ENCODE measurements at places on chromosomes 6 and 20.

DNA sequence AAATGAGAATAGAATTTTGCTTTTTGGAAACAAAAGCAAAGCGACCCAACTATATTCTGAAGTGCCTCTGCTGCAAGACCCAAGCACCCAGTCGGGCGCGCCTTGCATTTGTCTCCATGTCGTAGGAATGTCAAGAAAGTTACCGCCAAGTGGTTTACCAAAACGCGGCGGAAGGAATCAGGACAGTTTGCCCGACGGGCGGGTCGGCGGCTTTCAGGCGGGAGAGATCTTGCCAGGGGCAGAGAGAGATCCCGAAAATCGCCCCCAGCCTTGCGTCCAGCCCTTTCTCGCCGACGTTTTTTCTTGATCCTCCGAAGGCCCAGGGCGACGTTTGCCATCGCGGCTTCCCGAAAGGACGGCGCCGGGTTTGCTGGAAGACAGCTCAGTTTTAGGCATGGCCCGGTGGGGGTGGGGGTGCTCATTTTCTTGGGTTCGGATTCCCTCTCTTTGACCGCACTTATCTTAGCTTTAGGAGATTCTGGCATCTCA, 4.0 kb upstream of the LIN28B start:
- no peak for DNase-seq

GRCh38 chr6:55566036-55566710, 12.8 kb downstream of the HMGCLL1 start:
- no peak for DNase-seq

DNA sequence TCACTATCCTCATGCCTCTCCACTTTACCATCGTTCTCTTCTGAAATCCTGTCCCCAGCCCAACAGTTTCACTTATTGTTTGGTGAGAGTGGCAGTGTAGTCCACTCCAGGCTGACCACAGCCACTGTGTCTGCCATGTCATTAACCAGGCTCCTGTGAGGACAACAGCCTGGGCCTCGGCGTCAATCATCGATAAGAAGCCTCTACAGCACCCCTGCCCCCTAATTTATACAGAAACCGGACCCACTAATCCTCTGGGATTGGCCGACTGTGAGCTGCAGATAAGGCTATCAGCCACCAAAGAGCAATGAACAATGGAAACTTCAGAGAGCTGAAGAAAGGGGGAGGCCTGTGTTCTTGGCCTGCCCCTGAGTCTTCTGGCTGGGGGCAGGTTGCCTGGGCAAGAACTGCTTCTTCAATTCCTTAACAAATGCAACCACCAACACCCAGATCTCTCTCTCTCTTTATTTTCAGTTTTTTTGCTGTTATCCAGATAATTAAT, 3.4 kb downstream of the EGFL8 start:
- no peak for DNase-seq

- no peak for DNase-seq
These were observed 128.0 kb upstream of the GGTLC1 start for GRCh38 chr20:24116611-24117010.

GRCh38 chr20:20259533-20259932, 108.4 kb upstream of the INSM1 start:
- DNase-seq, result no peak

GRCh38 chr6:33962246-33963027, 158.6 kb upstream of the MLN start:
- no peak for DNase-seq

- no peak for DNase-seq
These were observed 591 bp upstream of the DCBLD1 start for GRCh38 chr6:117481926-117482239.

GRCh38 chr6:97110626-97111025, 172.4 kb downstream of the MMS22L start:
- no peak for DNase-seq

GRCh38 chr6:16800942-16801341, 39.7 kb upstream of the ATXN1 start:
- no peak for DNase-seq

DNA sequence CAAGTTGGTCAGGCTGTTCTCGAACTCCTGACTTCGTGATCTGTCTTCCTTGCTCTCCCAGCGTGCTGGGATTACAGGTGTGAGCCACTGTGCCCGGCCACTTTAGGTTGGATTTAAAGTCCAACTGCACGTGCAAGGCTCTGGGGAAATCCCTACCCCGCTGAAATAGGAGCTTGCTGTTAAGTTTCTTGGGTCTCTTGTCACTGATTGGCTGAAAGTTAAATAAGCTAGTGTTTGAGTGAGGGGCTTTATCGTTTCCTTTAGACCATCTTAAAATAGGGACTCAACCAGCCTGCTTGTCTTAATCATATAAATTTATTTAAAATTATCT, 11.1 kb upstream of the SERINC1 start:
- DNase-seq, result no peak

DNA sequence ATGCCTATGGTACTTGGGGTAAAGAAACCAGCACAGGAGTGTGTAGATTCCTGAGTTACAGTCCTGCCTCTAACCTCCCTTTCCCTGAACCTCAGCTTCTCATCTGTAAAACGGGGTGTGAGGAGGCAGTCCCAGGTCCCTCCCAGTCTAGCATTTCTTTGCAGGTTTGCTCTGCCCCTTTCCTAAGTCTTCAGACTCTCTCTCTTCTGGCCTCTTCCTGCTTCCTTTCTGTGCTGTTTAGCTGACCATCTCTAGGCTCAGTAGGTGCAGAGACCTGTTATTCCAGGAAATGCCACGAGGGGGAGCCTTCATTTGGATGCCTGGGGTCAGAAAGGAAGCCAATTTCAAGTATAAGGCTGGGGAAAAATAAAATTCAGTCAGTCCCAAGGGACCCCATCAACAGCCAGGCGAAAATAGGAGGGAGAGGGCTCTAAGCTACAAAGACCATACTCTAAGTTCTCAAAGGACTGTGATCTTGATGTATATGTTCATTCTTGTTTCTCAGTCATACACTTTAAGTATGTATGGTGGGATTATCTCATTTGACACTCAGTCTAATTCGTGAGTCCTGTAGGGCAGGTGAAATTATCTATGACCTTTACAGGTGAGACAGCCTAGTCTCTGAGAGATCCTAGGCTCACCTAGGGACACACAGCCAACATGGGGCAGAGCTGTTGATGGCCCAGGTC, 89.1 kb downstream of the NCR2 start:
- DNase-seq, result peak; percentile 71
